ENCODE measurements at places on chromosomes 13 and 19. TPM values are rescaled to one million over a fixed set of nuclear protein-coding genes. Genes with fewer than 3 reads are reported as not detected.
A peak's percentile ranks its signal among the peaks of the same experiment; 100 is the strongest.

- DNase-seq = no peak
Measured at GRCh38 chr13:64078025-64078424, 2662.4 kb upstream of the PCDH20 start.

DNA sequence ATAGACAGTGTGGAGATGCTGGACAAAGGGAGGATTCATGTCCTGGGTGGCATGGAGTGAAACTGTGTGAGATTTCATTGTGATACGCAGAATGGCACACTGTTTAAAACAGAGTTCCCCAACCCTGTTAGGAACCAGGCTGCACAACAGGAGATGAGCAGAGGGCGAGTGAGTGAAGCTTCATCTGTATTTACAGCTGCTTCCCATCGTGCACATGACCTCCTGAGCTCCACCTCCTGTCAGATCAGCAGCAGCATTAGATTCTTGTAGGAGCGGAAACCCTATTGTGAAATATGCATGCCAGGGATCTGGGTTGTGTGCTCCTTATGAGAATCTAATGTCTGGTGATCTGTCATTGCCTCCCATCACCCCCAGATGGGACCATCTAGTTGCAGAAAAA, 72.5 kb downstream of the RAP2A start:
- peak; percentile 44 for DNase-seq

DNA sequence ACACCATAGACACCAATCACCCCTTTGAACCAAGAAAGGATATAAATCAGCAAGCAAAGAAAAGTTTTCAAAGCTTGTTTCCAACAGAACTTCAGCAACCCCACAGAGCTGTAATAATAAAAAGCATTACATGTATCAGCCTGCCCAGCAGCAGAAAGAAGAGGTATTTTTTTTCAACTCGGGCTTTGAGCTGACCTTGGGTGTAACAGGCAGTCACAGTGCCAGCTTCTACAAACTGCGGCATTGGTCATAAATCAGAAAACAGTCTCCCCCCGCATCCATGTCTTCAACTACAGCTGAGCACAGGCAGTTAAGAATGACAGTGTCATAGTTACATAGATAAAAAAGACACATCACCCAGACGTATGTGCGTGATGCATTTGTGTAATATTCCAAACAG, 671.0 kb upstream of the SLITRK1 start:
- no peak for DNase-seq

- no peak for DNase-seq
Measured at GRCh38 chr19:16358456-16358855, 33.8 kb downstream of the KLF2 start.

- peak; percentile 66 for DNase-seq
Measured at GRCh38 chr13:90414691-90415596, 932.5 kb upstream of the MIR17HG start.

DNA sequence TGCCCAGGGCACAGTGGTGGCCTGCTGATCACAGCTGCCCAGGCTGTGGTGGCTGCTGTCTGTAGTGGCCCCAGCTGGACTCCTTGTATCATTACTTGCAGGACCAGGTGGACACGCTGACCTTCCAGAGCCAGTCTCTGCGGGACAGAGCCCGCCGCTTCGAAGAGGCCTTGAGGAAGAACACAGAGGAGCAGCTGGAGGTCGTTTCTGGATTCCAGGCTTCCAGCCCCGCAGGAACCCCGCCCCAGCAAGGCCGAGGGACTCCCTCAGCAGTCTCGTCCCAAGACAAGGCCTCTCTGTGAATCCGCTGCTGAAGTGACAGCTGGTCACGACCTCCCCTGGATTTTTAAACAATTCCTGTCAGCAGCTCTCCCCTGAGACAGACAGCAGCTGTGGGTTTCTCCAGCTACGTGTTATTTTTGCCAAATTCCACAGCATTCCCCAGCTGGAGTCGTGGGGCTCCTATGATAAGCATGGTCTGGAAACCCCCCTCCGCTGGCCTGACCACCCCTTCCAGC, 98.3 kb downstream of the SLC7A1 start:
- DNase-seq = no peak

DNA sequence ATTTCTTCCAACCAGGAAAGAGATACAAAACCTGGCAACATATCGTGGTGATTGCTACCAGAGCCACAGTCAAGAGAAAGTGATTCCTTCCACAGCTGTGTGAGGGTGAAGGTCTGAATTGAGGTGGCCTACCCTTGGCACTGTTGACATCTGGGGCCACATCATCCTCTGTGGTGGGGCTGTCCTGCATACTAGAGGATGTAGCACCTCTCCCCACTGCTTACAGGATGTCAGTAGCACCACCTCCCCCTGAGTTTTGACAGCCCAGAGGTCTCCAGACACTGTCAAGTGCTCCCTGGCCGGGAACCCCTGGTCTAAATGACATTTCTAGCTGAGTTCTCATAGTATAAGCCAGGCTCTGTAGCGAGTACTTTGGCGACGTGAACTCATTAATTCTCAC, 15.5 kb downstream of the PTGER1 start:
- no peak for DNase-seq

GRCh38 chr19:17680230-17680722, 7.9 kb downstream of the UNC13A start:
- peak; percentile 74 for DNase-seq

GRCh38 chr13:78131346-78131745, 212.7 kb upstream of the EDNRB start:
- DNase-seq = peak; percentile 49

GRCh38 chr13:60275208-60275607, 111.5 kb upstream of the DIAPH3 start:
- DNase-seq = no peak

DNA sequence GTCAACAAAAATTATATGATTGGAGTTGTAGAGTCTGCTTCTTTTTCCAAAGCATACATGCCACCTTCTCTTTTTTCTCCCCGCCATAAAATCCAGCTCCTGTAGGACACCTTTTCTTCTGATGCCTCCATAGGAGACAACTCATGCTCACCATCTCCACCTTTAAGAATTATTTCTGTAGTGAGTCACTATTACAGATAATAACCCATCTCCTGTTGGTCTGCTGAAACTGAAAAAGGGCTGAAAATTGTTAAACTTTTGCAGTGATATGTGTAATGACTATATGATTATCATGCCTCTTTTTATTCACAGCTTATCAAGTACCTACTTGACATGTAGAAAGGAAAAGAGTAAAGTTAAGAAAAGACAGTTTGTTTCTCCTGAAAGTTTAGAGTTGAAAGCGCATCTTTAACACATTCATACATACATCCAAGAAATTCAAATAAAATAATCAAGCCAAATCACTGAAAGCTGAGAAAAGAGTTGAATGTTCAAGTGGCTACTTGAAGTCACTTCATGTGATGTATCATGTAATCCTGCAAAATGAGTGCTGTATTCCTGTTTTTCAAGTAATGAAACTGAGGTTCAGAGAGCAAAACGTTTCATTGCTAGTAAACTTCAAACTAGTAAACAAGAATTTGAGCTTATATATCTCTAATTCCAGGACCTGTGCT, 35.5 kb upstream of the LPAR6 start:
- DNase-seq = peak; percentile 70

- DNase-seq = no peak
Measured at GRCh38 chr13:22939157-22939556, 241.6 kb upstream of the SGCG start.

GRCh38 chr19:29528350-29528945, 2.7 kb downstream of the VSTM2B start:
- DNase-seq = peak; percentile 49

- no peak for DNase-seq
Measured at GRCh38 chr13:31195616-31196015, 4.2 kb upstream of the B3GLCT start.

- no peak for DNase-seq
Measured at GRCh38 chr13:45339867-45340266, 1.1 kb downstream of the TPT1 start.

- DNase-seq = no peak
Measured at GRCh38 chr19:1274852-1275259, 474 bp upstream of the FAM174C start.

GRCh38 chr13:33487575-33488243, 202.2 kb upstream of the STARD13 start:
- DNase-seq = peak; percentile 31

GRCh38 chr13:66410314-66410713, 819.8 kb downstream of the PCDH9 start:
- DNase-seq = no peak

DNA sequence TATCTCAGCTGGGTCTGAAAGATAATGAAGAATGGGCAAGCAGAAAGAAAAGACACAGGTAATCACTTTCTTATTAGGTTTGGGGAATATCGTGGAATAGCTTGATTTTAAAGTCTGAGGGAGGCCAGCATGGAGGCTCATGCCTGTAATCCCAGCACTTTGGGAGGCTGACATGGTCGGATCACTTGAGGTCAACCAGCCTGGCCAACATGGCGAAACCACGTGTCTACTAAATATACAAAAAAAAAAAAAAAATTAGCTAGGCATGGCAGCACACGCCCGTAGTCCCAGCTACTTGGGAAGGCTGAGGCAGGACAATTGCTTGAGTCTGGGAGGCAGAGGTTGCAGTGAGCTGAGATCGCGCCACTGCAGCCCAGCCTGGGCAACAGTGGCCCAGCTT, 1.5 kb upstream of the PAFAH1B3 start:
- DNase-seq = no peak

DNA sequence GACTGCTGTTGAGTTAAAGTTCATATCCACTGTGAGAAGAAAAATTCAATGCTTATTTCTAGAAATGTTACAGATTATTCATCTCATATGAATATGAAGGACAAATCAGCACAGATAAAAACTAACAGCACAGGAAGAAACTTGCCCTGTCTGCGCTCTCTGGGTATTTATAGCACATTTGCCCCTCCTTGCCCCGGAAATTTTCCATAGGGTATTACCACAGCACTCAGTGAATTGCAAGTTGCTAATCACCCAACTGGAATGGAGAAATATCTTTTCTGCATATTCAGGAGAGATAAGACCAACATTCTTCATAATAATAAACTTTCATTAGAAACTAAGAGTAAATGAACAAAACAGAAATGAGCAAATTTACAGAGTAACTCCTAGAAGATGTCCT, 318.0 kb upstream of the KLF12 start:
- DNase-seq = no peak

GRCh38 chr13:81017513-81018152, 676.7 kb upstream of the SPRY2 start:
- peak; percentile 57 for DNase-seq

- DNase-seq = no peak
Measured at GRCh38 chr19:43690890-43691289, 20.9 kb upstream of the PLAUR start.

GRCh38 chr19:34926685-34927375, at the start of gene ZNF30:
TSS of gene ZNF30 (plus strand) at chr19:34926903. CDS start at chr19:34929948, 3,045 bp downstream.
- peak; percentile 92 for DNase-seq

- DNase-seq = no peak
Measured at GRCh38 chr19:4201798-4202197, 19.3 kb downstream of the ANKRD24 start.

DNA sequence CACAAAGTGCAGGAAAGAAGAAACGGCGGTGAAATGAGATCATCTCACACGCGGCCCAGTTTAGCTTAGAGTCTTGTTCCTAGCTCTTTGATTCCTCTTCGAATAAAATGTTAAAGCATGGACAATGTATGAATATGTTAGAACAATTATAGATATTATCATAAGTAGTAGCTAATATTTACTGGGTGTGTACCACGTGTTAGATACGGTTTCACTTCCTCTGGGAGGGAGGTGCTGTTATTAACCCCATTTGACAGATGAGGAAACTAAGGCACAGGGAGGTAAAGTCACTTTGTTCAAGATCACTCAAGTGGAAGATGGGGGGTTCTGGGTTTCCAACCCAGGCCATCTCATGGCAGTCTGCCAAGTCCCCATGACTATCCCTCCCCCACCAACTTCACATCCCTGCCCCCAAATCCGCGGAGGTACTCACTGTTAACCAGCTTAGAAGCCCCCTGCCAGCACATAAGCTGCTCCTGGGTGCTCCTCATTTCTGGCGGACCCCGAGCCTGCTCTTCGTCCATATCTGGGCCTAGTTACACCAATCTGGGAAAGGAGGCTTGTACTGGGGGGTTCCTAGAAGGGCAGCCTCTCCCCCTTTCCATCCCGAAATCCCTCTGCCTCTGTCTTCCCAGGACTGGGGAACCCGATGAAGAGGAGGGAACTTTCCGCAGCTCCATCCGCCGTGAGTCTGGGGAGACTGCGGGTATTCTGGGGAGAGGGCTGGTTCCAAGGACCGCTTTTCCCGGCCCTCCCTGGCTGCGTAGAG, 1.0 kb upstream of the FXYD7 start:
- DNase-seq = no peak

DNA sequence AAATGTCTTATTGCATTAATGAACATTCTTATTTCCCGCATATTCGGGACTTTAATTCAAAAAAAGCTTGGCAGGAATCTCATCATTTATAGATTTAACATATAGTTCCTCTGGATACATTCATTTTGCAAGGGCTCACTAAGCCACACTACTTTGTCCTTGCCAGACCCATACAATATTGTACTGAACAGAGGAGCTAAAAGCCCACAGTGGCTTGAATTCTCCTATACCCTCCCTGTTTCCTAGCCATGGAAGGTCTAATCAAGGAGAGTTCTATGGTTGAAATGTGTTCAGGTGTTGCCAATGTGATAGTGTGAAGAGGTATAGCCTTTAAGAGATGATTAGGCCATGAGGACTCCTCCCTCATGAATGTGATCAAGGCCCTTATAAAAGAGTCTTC, 298.9 kb downstream of the ENOX1 start:
- DNase-seq = no peak

DNA sequence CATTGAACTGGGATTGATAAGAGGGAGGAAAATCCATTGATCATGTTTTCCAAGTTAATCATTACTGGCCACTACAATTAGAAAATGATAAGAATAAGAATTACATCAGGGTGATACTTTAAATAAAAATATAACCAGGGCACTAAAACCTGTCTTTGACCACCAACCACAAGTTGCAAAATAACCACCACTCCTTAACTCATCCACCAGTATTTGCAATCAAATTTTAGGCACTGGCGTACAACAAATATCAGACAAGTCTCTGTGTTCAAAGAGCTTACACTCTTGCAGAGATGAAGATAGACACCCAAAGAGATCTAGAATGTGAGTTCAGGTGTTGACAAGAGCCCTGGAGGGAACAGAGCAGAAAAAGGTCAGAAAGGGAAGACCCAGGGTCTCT, 514 bp downstream of the CEACAM3 start:
- no peak for DNase-seq

- peak; percentile 90 for DNase-seq
Measured at GRCh38 chr19:41225238-41226052, 6.4 kb downstream of the AXL start.

- no peak for DNase-seq
Measured at GRCh38 chr19:1206150-1206863, 729 bp downstream of the STK11 start.

The AMER2 gene
- not detected for total RNA-seq

The MYO1F gene
- 0.22 TPM for total RNA-seq

The CEACAM1 gene
- 2.1 TPM for total RNA-seq

The ZNF493 gene
- 8.0 TPM for total RNA-seq

The CYSLTR2 gene
- total RNA-seq = 0.16 TPM

The SERP2 gene
- total RNA-seq = not detected

The VWA8 gene
- total RNA-seq = 11.3 TPM

The PALM gene
- total RNA-seq = 24.2 TPM

The FAM216B gene
- total RNA-seq = not detected

The GNG14 gene
- not detected for total RNA-seq

The UBE2L5 gene
- not detected for total RNA-seq

The IGFL1 gene
- total RNA-seq = not detected

The RAB3D gene
- total RNA-seq = 48.2 TPM

The OR7A5 gene
- not detected for total RNA-seq

The ZFP14 gene
- total RNA-seq = 3.1 TPM

The KIR2DL4 gene
- not detected for total RNA-seq
